ENCODE measurements at places on chromosomes 1 and 21.
A peak's percentile ranks its signal among the peaks of the same experiment; 100 is the strongest.

- no peak for DNase-seq
Observed at GRCh38 chr1:54794451-54795355, 6.4 kb downstream of the TTC22 start.

DNA sequence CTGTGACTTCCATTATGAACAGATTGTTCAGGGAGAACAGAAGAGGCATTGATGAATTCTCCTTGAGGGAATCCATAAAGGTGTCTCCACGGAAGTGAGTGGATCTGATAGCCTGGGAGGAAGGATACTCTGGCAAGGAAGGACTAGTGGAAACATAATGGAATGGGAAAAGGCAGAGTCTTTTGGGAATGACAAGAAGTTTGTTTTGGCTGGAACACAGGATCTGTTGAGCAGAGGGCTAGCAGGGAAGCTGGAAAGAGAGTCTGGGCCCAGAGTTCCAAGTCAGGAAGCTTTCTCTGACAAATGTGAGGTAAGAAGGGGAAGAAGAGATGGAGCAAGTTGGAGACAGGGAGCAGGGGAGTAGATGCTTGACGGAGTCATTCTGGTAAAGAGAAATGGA is 8.1 kb downstream of the ADAMTS5 start:
- DNase-seq: no peak

- no peak for DNase-seq
Observed at GRCh38 chr1:19010995-19011844, 54.7 kb upstream of the IFFO2 start.

DNA sequence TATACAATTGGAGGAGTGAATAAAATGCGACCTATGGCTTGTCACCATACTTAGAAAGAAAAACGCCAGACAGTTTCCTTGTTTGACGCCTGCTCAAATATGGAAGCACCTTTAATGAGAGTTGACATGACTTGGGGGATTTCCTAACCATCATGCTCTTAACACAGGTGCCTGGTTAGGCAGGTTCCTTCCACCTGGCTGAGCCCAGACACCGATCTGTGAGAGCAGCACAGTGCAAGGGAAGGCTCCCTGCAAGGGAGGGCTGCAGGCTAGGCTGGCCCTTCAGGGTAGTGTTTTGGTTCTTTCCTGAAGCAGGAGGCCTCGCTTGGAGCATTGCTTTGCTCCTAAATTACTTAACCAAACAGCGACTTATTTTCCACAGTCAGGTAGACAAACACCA is 24.6 kb upstream of the KLHDC8A start:
- DNase-seq: no peak

DNA sequence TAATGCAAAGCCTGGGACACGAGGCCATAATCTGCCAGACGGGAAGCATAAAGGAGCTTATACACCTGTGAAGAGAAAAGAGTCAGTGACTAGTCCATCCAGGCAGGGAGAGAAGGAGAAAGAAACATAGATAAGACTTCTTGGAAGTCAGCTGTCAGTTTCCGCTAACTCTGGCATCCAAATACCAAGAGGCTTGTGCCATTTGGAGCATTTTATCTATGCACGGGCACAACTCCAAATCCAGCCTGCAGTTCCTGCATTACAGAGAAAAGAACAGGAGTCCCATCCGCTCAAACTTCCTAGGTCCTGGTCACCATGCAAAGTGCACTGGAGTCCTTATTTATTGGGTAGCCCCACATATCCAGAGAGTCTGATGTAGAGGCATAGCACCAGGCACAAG is 27.9 kb downstream of the SEC16B start:
- no peak for DNase-seq

DNA sequence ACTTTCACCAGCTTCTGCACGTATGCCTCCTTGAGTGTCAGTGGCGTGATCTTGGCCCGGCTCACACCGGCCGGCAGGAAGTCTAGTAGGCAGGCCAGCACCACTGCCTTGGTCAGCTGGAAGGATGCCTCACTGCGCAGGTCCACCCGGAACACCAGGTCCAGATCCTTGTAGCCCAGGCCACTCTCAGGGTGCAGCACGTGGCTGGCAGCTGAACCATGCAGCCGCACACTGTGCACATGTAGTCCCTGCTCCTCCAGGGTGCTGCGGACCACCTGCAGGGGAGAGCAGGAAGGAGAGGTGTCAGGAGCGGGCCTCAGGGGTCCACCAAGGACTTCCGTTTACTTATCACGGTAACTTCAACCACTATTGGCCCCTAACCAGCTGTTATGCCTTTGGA is 6.0 kb downstream of the TENT5B start:
- no peak for DNase-seq

- DNase-seq: no peak
Observed at GRCh38 chr1:98286656-98287055, 365.8 kb upstream of the DPYD start.

GRCh38 chr1:35451125-35451528 is 106.1 kb downstream of the KIAA0319L start:
- peak; percentile 85 for DNase-seq

DNA sequence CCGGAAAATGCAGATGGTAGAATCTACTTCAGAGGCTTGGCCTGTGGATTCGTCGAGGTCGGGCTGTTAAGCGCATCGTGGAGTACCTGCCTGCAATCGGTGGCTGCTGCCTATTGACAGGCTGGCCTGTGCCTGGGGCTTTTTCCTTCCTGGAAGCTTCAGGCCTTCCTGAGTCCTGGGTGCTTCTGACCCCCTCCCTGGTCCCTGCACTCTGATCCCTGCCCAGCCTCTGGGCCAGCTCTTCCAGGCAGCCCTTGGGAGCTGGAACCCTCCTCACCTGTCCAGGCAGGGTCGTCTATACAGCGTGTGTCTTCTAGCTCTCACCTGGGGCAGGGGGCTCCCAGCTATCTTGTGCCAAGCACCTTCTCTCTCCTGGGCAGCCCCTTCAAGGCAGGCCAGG is 40.0 kb upstream of the TNFRSF1B start:
- no peak for DNase-seq

DNA sequence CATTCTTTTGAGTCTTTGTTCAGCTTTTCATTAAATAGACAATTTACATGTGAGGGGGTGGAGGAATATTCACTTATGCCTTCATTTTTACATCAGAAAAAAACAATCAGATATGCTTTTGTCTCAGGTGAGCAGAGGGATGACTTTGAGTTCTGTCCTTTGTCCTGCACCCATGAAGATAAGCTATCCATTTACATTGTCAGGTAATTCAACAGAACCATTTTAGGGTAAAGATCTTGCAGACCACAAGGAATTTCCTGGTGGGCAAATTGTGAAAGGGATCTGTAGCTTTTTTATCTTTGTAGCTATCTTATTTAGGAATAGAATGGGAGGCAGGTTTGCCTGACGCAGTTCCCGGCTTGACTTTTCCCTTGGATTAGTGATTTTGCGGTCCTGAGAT is 242.7 kb upstream of the IRF2BP2 start:
- no peak for DNase-seq

- no peak for DNase-seq
Observed at GRCh38 chr1:28974432-28974831, 60.1 kb downstream of the EPB41 start.

GRCh38 chr1:54571326-54571725 is 23.3 kb downstream of the ACOT11 start:
- DNase-seq: no peak

DNA sequence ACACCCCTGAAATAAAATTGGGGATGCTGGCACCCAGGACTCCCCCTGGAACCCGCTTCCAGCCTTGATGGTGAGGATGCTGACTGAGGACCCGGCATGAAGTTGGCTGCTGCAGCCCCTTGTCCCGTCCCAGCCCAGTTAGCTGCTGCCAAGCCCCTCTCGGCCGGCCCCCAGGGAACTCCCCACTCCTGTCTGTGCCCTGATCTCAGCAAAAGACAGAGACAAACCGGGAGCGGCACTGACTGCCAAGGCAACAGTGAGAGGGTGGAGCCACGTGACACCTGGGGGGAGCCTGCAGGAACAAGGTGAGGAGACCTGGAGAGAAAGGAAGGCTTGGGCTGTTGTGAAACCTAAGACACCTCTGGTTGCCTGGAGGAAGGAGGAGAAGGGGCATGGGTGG is 24.7 kb downstream of the CASZ1 start:
- no peak for DNase-seq

DNA sequence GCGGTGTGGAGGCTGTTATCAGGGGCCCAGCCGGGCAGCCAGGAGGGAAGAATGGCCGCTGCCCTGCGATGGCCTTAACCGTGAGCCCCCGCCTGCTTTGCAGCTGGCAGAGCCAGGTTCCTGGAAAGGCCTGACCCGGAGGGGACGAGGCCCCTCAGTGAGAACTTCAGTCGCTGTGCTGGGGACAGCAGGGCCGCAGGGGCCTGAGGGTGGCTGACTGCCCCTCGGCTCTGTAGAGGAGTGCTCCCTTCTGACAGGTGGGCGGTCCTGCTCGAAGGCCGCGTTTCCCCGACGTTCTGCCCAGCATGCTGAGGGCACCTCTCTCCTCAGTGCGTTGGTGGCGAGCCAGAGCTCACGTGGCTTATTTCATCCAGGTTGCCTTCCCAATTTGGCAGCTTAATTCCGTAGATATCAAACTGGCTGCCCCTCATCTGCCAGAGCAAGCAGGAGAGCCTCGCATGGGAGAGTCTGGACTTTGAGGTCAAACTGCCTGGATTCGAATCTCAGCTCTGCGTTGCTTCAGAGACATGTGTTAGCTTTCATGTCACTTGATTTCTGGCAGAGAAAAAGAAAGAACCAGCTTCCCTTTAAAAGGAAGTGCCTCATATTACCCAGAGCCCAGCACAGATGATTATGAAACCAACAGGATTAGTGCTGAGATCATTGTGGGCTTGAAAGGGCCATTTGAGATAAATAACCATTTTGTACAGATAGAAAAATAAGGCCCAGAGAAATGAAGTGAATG is 239.8 kb downstream of the SDCCAG8 start:
- DNase-seq: no peak

GRCh38 chr21:29077651-29078090 is 4.2 kb upstream of the CCT8 start:
- no peak for DNase-seq

DNA sequence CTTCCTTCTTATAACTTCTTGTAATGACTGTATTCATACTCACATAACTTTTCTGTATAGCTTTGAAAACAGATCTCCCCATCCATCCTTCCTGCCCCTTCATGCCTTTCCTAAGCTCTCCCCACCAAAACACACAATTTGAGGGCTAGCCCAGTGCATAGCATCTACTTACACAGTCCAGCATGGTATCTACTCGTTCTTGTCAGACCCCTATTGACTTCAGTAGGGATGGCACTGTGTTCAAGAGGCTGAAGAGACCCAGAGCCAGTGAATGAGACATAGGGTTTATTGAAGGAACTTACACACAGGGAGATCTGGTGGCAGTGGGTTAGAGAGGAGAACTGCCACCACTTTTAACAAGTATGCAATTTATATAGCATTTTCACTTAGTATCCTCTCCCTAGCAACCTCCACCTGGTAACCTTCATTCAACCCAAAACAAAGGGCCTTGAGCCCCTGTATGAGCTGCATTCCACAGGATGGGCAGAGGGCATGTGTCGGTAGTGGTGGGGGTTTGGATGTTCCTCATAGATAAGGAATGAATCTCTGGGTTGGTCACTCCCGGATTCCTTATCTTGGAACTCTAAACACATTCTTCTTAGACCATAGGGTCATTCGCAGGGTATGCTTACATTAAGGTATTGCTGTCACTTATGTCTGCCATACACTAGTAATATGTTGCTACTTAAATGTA is 64.9 kb upstream of the GNG12 start:
- no peak for DNase-seq
